ENCODE measurements at places on chromosomes 2 and 18. TPM values are rescaled to one million over a fixed set of nuclear protein-coding genes. Genes with fewer than 3 reads are reported as not detected.

Gene MROH2A
- total RNA-seq = not detected

DNA sequence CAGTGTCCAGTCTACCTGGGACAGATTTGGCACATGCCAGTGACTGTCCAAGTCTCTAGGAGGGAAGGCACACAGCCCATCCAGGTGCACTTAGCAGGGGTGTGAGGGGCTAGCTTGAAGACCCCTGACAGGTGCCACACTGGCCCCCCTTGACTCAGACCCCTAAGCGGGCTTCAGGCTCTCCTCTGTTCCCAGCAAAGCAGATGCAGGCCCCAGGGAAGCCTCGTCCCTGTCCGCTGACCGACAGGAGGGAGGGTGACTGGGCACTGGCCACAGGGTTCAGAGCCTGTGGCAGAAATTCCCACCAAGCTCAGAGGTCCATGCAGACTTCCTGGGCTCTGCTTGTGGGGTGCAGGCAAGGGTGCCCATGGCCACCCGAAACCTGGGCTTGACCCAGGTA lies 239.8 kb upstream of the MYT1L start:
- no peak for DNase-seq

DNA sequence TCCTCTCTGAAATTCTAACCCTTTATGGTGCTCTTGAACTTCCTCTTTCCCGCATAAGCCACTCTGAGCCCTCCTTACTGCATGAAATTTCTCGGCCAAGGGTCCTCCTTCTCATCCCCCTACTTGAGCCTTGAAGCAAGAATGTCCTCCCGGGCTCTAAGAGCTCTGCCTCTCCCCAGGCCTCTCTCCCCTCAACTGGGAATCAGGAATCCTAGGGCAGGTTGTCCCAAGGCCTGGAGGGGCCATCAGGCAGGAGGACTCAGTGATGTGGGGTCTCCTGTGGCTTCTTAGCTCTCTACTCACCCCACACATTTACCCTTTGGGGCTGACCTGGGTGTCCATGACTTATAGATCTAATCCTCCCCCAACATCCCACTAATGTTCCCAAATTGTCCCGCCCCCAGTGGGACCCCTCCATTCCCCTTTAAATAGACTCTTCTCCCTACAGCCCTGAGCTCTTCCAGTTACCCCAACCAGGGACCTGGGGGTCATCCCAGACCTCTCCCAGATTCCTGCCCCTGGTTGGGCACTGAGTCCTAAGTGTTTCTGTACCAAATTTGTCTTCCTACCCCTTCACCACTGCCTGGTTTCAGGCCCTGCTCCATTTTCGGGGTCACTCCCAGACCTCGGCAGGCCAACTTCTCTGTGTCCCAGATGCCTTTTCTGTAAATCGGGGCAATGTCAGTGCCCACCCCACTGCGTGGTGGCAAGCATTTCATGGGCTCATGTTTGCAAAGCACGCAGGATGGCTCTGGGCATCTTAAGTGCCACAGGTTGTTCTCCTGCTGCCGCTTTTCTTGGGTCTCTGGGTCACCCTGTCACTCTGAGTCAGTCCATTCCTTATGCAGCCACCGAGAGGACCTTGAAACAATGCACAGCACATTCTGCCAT lies 171.2 kb downstream of the ASB1 start:
- DNase-seq = no peak

DNA sequence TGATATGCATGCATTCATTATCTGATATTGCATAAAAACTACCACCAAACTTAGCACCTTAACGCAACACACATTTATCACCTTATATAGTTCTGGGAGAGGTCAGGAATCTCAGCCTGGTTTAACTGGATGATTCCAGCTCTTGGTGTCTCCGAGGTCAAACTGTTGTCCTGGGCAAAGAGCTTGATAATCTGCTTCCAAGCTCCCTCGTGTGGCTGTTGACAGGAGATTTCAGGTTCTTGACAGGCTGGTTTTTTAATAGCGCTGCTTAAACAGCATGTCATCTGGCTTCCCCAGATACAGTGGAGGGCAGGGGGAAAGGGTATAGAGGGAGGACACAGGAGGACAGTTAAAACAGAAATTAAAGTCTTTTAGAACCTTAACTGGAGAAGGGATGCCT lies 785.0 kb downstream of the CNTNAP5 start:
- peak; percentile 50 for DNase-seq

DNA sequence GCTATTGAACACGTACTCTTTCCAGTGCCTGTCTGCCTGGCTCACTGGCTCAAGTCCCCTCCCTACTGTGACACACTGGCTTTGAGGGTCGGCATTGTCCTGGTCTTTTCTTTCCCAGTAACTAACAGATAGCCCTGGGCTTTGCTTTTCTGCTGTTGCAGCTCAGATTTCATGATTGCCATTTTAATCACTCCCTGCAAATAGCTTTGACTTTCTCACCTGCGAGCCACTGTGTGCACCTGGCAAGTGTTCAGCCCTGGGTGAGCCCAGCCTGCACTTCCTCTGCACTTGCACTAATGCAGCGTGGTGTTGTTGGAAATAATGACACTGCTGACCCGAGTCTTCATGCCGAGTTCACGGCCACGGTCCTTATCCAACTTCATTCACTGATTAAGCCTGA lies 52.9 kb downstream of the DCDC2C start:
- no peak for DNase-seq

- no peak for DNase-seq
These were observed 876 bp upstream of the CAVIN2 start for GRCh38 chr2:191847764-191848163.

Measured in colonic mucosa (tissue), 4 donors.